ENCODE measurements at places on chromosomes 11 and 22.

DNA sequence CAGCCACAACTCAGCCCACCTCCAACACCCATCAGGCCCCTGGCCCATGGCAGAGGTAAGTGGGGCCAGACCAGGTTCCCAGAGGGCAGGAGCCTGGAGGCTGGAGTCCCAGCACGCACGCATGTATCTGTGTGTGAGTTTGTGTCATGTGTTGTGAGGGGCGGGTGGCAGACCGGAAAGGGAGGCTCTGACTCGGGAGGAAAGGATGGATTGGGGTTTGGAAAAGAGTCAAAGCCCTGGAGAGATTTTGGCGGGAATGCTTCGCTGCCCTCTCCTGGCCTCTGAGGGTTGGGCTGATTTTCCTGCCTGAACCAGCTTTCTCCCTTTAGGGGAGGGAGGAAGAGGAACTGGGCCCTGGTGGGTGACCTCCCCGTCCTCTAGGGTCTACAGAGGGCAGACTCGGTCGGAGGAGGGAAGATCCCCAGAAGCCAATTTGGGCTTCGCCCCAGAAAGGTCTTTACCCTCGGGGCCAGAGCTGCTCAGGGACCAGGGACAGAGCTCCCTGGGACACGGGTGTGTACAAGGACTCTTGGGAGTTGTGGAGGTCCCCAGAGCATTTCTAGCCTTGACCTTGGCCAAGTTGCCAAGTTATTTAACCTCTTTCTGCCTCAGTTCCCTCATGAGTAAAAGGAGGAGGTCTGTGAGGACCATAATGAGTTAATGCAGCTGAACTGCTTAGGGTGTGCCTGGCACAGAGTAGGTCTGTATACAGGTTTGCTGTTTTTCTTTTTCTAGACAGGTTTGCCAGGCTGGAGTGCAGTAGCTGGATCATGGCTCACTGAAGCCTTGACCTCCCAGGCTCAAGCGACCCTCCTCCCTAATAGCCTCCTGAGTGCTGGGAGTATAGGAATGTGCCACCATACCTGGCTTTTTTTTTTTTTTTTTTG, 6.9 kb downstream of the C11orf68 start:
- no peak for DNase-seq

GRCh38 chr22:41550952-41551491, 6.8 kb upstream of the POLR3H start:
- DNase-seq, result no peak

DNA sequence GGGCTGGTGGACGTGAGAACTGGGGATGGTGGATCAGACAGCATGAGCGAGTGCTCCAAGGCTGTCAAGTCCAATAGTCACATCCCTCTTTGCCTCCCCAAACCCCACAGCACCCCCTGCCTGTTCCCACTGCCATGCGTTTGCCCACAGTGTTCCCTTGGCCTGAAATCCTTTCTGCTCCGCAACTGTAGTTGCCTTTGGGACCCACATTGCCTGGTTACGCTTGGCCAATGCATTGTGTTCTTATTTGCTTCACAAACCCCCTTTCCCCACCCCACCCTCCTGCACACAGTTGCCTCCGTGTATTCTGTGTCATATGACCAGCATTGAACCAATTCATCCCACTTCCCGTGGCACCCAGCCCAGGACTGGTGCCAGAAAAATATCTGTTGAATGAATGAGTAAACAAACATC, 2.1 kb upstream of the KIAA0930 start:
- no peak for DNase-seq

DNA sequence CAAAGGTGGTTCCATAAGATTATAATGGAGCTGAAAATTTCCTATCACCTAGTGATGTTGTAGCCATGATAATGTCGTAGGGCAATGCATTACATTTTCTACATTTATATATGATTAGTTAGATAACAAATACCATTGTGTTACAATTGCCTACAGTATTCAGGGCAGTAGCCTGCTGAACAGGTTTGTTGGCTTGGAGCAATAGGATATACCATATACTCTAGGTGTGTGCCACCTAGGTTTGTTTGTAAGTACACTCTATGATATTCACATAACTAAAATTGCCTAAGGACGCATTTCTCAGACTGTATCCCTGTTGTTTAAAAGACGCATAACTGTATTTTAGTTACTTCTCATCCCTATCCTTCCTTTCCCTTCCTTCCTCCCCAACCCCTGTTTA, 13.6 kb downstream of the PLEKHB1 start:
- no peak for DNase-seq

GRCh38 chr11:68282141-68282860, 10.5 kb upstream of the C11orf24 start:
- DNase-seq, result no peak

- DNase-seq, result no peak
Observed at GRCh38 chr11:94447149-94447548, 45.9 kb upstream of the GPR83 start.

GRCh38 chr11:32792948-32793475, 1.4 kb downstream of the CCDC73 start:
- DNase-seq, result no peak

DNA sequence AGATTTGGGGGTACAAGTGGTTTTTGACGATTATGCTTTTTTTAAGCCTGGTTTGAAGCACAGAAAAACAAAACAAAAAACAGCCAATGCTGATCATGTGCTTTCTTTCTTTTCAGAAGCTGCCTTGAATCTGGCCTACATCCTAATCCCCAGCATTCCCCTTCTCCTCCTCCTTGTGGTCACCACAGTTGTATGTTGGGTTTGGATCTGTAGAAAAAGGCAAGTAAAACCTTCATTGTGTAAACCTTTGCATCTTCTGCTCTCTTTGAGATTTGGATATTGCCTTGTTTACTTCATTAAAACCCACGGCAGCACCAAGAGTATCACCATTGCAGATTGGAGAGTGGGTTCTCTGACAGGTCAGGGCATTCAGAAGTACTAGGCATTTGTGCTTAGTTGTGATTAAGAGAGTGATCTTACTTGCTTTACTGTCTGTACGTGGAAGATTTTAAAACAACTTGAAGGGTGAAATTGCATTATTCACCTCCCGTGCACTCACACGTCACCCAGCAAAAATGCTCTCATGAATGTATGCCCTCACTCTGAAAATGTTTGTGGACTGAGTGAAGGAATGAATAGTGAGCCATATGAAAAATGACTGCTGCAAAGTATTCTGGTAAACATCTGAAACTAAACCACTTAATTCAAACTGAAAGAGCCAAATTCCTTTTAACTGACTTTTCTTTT, 17.0 kb downstream of the LAYN start:
- DNase-seq, result peak; percentile 96

- DNase-seq, result peak; percentile 12
Observed at GRCh38 chr11:105903113-105903512, 118.9 kb downstream of the MSANTD4 start.

DNA sequence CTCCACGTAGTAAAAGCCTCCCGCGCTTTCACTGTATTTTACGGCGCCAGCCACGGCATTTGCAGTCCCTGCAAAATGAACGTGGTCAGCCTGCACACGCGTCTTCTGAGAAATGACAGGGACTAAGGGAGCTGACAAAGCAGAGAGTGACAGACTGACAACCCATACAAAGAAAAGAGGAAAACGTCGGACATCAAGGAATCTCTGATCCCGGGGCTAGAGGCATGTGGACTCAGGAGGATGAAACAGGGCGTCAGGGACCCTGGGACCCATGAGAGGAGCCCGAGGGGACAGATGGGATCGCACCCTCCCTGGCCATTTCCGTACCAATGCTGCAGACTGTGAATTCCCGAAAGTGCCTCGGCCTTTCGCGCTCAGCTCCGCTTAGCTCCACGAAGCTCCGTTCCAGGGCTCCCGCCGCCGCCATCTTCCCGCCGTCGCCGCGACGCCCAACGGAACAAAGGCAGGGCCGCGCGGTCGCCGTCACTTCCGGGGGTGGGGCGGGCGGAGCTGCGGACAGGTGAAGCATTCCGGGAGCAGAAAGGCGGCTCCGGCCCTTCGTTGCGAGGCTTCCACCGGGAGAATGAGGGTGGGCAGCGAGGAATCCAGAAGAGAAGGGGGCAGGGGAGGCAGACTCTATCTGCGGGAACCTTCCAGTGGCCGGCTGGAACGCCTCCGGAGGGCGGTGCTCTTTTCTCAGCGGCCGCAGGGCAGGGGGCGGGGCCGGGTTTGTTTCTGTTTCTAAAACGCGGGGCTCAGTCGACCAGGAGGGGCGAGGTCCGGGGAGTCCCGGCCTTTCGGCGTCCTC, at the start of gene NUP160:
TSS of gene NUP160 (minus strand) at position 459 of the 808 bp plus-strand sequence. CDS start at position 427, 32 bp downstream.
- DNase-seq, result no peak

DNA sequence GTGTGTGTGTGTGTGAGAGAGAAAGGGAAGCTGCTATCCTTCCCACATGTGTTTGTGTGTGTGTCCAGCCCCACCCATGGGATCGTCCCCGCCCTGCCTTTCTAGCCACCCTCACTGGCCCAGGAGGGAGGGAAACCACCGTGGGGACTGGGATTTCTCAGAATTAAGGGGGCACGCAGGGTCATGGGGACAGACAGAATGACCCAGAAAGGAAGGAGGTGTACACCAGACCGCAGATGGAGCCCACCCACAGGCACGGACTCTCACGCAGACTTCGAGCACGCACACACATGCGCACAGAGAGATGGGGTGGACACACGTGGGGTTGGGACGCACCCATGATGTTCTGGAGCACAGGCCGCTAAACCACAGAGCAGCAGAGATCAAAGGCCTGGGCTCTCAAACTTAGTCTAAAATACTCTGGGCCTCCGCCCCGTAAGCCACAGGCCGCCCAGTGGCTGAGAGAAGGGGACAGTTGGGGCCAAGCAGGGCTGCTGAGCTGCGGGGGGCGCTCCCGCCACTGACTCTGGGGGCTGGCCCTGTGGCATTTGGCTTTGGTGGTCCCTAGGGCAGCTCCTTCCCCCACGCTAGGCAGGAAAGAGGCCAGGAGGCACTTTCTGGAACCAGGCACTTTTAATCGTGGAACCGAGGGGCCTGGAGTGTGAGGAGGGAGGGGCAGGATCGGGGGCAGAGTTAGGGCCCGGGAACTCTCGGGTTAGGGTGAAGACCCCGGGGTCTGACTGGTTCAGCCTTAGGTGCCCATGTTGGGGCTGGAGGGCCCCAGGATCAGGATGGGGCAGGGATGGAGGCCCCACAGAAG, 1.5 kb downstream of the IFITM5 start:
- no peak for DNase-seq

- DNase-seq, result no peak
Observed at GRCh38 chr11:117520201-117520600, 192.5 kb downstream of the CEP164 start.

GRCh38 chr11:23903044-23903704, 593.7 kb upstream of the LUZP2 start:
- DNase-seq, result peak; percentile 81

- no peak for DNase-seq
Observed at GRCh38 chr11:40306938-40307548, 1152.4 kb downstream of the LRRC4C start.

- DNase-seq, result no peak
Observed at GRCh38 chr11:73384872-73385689, 8.9 kb downstream of the RELT start.

DNA sequence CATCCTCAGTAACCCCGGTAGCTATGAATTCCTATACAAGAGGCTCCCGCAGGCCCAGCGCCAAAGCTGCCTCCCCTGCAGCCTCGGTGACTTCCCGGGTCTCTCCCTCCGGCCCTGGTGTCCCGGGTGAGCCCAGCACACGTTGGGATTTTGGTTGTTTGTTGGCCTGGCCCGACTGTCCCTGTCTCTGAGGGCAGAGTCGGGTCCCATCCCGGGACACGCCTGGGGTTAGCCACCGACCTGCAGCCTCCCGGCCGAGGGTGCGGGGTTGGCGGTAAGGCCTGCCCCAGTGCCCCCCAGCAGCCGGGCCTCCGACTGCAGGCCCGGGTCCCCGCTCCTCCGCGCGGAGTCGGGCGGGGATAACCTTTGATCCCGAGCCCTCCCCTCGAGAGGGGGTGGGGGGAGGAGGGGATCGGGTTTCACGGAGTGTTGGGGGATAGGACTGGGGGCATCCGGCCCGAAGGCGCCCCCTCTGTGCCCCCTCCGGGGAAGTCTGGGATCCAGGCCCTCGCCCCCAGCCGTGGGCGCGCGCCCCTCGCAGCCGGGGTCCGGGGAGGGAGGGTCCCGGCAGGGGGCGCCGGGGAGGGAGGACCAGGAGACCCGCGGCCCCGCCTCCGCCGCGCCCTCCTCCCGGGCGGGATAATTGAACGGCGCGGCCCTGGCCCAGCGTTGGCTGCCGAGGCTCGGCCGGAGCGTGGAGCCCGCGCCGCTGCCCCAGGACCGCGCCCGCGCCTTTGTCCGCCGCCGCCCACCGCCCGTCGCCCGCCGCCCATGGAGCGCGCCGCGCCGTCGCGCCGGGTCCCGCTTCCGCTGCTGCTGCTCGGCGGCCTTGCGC, at the start of gene FBLN1:
TSS of gene FBLN1 (plus strand) at position 669 of the 835 bp plus-strand sequence. CDS start at position 772, 103 bp downstream.
- DNase-seq, result no peak

DNA sequence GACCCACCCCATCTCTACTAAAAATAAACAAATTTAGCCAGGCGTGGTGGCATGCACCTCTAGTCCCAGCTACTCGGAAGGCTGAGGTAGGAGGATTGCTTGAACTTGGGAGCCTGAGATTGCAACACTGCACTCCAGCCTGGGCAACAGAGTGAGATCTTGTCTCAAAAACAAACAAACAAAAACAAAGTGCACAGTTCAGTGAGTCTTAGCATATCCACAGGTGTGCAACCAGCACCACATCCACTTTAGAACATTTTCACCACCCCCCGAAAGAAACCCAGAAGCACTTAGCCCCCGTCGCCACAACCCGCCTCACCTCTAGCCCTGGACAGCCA, 27.4 kb downstream of the MB start:
- DNase-seq, result no peak

- no peak for DNase-seq
Observed at GRCh38 chr22:27987557-27987956, 68.5 kb upstream of the PITPNB start.

All from retinal pigment epithelial cell (primary cell).